Breast epithelium (tissue), 4 donors: ENCODE measurements at places on chromosomes 16 and 17. TPM values are rescaled to one million over a fixed set of nuclear protein-coding genes. Genes with fewer than 3 reads are reported as not detected.

CRISPLD2 gene
- total RNA-seq = 94.7 TPM

- no peak for DNase-seq
Measured at GRCh38 chr16:65537336-65537735, 415.5 kb upstream of the CDH11 start.

NPIPB8 gene
- not detected for total RNA-seq

- no peak for DNase-seq
Measured at GRCh38 chr17:10211666-10212065, 13.3 kb upstream of the GAS7 start.

- no peak for DNase-seq
Measured at GRCh38 chr17:8125947-8126490, 2.1 kb upstream of the HES7 start.

DNA sequence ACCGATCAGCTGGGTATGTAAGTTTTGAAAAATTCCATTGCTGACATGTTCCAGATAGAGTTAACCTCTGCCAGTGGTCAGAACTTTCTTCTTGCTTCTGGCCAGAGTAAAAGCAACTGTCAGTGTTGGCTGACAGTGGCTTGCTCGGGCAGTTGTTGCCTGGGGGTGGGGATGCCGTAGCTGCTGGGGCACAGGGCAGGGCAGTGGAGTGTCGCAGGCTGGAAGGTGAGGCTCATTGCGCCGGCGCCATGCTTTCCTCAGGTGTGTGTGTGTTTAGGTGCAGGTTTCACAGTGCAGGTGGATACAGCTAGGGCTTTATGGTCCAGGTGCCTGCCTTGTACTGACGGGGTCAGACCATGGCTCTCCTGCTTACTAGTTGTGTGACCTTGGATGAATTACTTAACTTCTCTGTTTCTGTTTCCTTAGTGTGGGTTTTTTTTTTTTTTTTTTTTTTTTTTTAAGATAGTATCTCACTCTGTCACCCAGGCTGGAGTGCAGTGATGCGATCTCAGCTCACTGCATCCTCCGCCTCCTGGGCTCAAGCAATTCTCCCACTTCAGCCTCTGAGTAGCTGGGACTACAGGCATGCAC is 156.4 kb downstream of the SNX29 start:
- no peak for DNase-seq
